Amniotic epithelial cell (primary cell): ENCODE measurements at places on chromosomes 4 and X.
A peak's percentile ranks its signal among the peaks of the same experiment; 100 is the strongest.

GRCh38 chr4:145679991-145680455 lies at the start of gene C4orf51:
Gene C4orf51, plus strand, starts transcription at chr4:145680146. Its CDS starts 58 bp downstream, at chr4:145680204.
- peak; percentile 93 for DNase-seq

GRCh38 chr4:25450491-25450901 lies 73.4 kb downstream of the ANAPC4 start:
- DNase-seq: no peak

GRCh38 chrX:150616863-150617198 lies 48.4 kb downstream of the MTM1 start:
- no peak for DNase-seq

GRCh38 chrX:19440713-19441112 lies 74.6 kb downstream of the MAP3K15 start:
- DNase-seq: peak; percentile 57

- DNase-seq: peak; percentile 99
Measured at GRCh38 chr4:159390648-159391047, 287.8 kb downstream of the RAPGEF2 start.

DNA sequence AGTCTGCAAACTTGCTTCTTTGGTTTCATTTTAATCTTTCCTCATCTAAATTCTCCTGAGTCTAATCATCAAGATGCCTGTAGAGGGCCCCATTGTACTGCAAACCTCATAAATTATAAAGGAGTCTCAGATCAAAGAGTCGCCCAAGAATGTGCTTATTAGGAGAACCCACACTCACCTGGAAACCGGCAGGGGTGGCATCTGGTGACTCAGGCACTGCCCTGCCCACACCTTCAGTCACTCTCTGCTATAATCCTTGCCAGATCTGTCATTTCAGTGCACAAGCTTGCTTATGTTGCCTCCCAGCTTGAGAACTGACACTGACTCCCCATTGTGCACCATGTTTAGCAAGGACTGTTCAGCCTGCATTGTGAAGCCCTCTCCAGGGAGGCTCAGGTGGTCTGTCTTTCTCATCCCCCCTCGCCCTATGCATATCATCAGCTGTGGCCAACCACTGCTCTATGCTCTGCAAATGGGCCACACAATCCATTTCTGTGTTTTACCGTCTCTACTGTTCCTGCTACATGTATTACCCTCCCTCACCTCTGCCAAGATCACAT lies 12.4 kb downstream of the EPGN start:
- peak; percentile 61 for DNase-seq

DNA sequence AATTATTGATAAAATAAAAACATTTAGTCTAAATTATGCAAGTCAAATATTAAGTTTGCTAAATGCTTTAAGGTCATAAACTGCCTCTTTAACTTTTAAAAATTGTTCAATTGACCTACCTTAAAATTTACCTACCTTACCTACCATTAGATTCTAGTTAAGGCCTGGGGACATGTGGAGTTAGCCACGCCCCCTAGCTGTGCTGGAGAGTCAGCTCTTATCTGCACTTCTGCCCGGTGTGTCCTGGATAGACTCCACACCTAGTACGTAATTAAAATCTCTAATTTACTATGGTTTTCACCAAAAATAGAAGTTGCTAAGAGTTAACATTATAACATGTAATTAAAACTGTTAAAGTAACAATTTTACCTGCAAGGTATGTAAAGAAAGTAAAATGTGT lies 22.7 kb downstream of the TENM3 start:
- DNase-seq: no peak

DNA sequence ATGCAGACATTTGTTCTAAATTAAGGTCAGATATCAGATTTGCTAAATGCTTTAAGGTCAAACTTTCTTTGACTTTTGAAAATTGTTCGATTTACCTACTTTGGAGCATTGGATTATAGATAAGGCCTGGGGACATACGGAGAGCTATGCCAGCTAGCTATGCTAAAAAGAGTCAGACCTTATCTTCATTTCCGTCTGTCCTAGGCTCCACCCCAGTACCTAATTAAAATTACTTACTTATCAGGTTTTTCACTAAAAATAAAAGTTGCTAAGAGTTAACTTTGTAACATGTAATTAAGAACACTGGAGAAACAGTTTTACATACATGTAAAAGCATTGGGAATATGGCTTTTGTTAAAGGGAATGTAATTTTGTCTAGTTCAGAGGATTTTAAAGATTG lies 7.1 kb upstream of the TMEM35A start:
- DNase-seq: no peak

- no peak for DNase-seq
Measured at GRCh38 chr4:7040765-7041164, 2.4 kb upstream of the TADA2B start.

DNA sequence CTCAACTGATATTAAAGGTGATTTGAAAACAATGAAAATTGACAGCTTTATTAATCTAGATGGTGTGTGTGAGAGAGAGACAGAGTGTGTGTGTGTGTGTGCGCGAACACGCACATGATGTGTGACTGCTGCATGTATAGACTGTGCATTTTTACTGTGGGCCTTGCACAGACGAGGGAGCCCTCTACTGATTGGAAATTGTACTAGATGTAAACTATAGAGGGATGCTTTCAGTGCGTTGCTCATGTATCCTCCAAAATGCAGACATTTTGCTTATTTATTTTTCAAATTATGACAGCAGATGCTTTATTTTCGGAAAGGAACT lies 168.4 kb upstream of the GK2 start:
- peak; percentile 10 for DNase-seq

- no peak for DNase-seq
Measured at GRCh38 chrX:51395810-51396728, 63.4 kb downstream of the NUDT10 start.

DNA sequence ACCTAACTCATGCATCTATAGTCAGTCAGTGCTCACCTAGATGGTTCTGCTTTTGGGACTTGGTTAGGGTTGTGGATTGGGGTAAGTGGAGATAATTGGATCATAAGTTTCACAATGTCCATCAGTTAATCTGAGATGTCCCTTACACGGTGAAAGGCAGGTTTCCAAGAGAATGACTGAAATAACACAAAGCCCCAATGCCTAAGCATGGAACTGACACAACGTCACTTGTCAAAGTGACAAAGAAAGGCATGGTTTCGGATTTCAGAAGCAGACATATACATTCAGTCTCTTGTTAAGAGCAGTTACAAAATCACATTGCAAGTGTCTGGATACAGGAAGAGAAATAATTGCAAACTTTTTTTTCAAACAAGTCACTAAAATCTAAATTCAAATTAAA lies 1456.9 kb downstream of the TECRL start:
- DNase-seq: no peak

GRCh38 chr4:20251796-20252655 lies at the start of gene SLIT2:
Gene SLIT2, plus strand, starts transcription at chr4:20251905. Its CDS starts 1,911 bp downstream, at chr4:20253816.
- DNase-seq: peak; percentile 70

- no peak for DNase-seq
Measured at GRCh38 chrX:13780868-13781427, 35.9 kb downstream of the GPM6B start.

GRCh38 chr4:46931981-46932380 lies 22.9 kb upstream of the COX7B2 start:
- peak; percentile 58 for DNase-seq

DNA sequence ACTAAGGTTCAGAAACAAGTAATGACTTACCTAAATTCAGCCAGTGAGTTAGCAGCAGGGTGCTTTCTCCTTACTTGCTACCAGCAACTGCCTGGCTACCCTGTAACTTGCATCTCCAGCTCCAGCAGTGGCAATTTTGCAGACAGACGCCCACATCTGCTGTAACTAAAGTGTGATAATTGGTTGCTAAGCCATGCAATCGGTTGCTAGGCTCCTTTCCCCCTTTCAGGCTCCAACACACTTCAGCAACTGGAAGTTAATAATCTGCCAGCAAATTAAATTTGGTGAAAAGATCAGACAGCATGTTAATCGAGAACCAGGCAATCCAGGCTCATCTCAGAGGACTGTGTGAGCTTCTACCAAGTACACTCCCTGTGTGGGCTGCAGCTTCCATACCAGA lies 24.2 kb upstream of the ARHGEF9 start:
- no peak for DNase-seq

DNA sequence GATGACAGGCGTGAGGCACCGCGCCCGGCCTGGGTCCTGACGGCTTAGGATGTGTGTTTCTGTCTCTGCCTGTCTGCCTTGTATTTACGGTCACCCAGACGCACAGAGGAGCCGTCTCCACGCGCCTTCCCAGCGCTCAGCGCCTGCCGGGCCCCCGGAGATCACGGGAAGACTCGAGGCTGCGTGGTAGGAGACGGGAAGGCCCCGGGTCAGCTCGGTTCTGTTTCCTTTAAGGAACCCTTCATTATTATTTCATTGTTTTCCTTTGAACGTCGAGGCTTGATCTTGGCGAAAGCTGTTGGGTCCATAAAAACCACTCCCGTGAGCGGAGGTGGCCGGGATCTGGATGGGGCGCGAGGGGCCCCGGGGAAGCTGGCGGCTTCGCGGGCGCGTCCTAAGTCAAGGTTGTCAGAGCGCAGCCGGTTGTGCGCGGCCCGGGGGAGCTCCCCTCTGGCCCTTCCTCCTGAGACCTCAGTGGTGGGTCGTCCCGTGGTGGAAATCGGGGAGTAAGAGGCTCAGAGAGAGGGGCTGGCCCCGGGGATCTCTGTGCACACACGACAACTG lies 1.3 kb downstream of the SHOX start:
- no peak for DNase-seq

DNA sequence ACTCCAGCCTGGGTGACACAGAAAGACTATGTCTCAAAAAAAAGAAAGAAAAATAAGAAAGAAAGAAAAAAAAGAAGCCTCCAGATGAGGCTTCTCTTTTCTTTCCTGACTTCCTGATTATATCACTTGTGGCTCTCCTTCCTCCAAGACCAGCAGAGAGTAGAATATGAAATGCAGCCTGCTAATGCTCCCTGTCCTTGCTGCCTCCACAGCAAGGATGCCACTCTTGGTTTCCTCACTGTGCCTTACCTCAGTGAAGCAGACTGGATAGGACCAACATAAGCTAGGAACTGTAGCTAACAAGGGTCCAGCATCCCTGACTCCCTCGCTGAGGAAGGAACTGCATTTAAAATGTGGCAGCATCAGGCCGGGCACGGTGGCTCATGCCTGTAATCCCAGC lies 11.7 kb downstream of the SLC25A43 start:
- no peak for DNase-seq

DNA sequence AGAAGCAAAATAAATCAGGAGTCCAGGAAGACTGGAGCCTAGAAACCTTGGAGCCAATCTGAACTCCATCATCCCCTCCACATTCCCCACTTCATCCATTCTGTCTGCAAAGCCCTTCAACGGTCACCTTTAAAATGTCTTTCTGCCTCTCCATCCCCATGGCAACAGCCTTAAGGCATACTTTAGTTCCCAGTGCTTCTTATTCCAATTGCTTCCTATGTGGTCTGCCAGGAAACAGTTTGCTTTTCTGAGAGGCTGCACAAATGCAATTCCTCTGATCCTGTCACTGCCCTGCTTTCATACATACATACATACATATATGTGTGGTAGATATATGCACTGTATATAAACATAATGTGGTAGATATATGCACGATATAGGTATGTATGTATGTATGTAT lies 786 bp upstream of the MAGEH1 start:
- DNase-seq: no peak

DNA sequence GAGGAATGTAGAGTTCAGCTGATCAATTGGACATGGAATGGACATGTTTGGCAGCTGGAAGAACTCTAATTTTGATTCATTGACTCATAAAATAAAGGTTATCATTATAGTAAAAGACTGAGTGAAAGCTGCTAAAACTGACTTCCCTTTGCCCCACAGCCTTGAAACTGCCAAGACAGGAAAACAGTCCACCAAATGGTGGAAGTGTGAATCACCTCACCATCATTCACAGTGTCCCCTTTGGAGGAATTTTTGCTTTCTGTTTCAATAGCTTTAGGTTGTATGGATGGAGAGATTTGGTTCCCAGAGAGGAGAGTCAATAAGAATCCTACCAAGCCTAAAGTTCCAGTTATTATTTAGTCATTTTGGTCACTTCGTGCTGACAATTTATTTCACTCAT lies 20.8 kb upstream of the FREM3 start:
- DNase-seq: no peak

DNA sequence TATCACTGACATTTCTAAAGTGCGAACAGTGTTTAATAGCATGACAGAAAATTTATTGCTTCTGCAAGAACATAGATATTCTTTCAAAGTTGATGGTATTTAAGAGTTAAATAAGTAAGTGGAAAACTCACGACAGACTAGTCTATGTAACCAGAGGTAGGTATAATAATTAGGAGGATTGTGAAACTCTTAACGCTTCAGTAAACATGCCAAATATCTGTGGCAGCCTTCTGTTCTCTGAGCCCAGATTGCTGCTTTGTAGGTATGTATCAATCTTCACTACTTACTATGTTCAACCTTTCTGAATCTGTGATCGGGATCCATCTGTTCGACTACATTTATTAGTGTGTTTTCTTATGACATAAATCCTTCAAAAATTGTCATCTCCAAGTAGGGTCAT lies 53.6 kb upstream of the SPANXB1 start:
- no peak for DNase-seq

DNA sequence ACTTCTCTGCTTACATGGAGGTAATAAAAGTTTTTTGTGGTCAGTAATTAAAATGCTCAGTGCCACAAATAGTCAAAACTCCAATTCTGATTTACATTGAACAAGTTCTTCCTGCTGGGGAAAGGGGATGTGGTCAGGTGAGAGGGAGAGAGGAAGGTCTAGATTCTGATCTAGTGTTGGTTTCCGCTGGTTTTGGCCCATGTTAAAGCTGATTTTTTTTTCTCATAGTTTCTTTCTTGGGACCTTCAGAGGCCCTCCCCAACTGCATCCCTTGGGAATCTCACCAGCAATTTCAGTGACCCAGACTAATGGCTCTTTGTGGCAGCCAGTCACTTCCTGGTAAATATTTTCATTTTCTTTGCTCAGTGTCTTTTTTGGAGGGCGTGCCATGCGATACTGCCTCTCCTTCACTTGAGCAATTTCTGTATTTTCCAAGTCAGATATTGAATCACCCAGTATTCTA lies 332.7 kb downstream of the RAPGEF2 start:
- no peak for DNase-seq

- no peak for DNase-seq
Measured at GRCh38 chr4:79176351-79176750, 149.5 kb downstream of the NAA11 start.

GRCh38 chr4:125044886-125045285 lies 269.9 kb upstream of the FAT4 start:
- DNase-seq: peak; percentile 66

DNA sequence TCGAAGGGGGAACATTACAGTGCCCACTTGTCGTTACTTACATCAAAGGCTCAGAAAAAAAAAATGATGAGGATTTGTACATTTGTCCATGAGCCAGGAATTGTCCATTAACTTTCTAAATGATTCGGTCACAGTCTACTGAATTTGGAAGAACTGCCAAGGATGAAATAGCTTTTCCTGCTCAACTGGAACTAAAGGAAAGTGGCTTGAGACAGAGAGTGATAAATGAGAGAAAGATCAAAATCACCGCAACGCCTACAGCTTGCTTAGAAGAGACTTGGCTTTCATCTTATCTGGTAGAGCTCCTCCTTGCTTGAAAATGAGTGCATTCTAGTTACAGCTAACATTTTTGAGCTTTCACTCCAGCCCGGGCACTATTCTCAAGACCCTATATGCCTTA lies 55.5 kb upstream of the ADGRG2 start:
- DNase-seq: no peak
